Activated gamma-delta T cell treated with Interleukin-2 at 50 U/mL for 16 hours (primary cell): ENCODE measurements at places on chromosomes 5 and 9.

GRCh38 chr9:101536938-101537337 lies 3.3 kb downstream of the RNF20 start:
- no peak for DNase-seq

- no peak for DNase-seq
Measured at GRCh38 chr5:15956622-15957021, 223.0 kb downstream of the MARCHF11 start.

DNA sequence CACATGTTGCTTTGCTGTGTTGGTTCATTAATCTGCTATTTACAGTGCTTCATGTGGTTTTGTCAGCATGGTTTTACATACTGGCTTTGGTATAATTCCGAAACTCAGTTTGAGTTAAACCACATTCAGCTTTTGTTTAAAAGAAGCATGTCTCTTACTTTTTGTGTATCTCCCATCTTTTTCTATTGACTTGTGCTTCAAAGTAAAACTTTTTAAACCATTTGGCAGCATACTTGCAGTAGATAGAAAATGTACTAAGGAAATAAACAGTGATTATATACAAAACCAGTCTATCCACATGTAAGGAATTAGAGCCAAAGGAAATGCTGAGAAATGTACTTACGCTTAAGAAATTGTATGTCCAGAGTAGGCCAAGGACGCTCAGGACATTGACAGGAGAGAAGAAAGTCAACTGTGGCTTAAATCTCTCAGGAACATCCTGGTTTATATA lies 286.9 kb downstream of the ARHGEF28 start:
- no peak for DNase-seq

DNA sequence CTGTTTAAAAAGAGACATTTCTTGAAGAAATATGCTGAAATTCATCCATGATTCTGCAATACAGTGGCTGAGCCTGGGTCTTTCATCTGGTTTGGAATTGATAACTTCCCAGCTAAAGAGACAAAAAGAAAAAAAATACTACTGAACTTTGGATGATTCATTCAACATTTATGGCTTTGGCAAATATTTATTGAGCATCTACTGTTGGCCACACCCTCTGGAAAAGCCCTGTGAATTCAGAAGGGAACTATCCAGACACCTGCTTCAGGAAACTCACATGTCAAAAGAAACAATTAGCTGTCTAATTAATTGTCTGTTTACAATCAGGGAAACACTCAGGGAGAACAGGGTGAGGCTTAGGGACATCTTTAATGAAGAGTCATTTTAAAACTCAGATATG lies 17.8 kb upstream of the ZNF622 start:
- DNase-seq: no peak

DNA sequence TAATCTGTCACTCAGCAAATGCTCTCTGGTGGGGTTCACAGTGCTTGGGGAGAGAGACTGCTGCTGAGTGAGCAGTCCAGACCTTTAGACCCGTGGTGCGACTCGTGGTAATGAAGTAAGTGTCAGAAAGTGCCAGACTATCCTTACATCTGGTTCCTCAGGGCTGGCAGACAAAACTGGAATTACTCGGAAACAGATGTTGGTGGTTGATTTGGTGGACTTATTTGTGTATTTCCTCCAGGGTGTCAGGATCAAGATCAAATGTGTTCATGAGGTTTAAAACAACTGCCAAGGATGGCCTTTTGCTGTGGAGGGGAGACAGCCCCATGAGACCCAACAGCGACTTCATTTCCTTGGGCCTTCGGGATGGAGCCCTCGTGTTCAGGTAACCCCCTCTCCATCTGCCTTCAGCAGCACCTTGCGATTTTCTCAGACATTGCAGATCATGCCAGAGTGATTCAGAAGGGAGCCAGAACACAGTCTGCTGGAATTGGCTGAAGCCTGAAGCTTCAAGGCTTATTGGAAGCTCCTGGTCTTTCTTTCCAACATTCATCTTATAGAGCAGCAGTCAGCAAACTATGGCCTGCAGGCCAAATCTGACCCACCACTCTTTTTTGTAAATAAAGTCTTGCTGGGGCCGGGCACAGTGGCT lies 105.2 kb downstream of the LIFR start:
- no peak for DNase-seq
